B cell (primary cell): ENCODE measurements at places on chromosomes 1 and 21. TPM values are rescaled to one million over a fixed set of nuclear protein-coding genes. Genes with fewer than 3 reads are reported as not detected.

The FBXO44 gene
- 88.8 and 101 TPM in 2 replicates for polyA plus RNA-seq

The ANGPTL7 gene
- polyA plus RNA-seq: not detected in 2 replicates

The RAD54L gene
- 0.57 and 1.1 TPM in 2 replicates for polyA plus RNA-seq

The MEGF6 gene
- polyA plus RNA-seq: 43.2 and 60.8 TPM in 2 replicates

The PGLYRP4 gene
- polyA plus RNA-seq: not detected in 2 replicates

The RHEX gene
- 0.45 and 1.8 TPM in 2 replicates for polyA plus RNA-seq

The HCN3 gene
- polyA plus RNA-seq: 6.2 TPM in 2 replicates

The OR2W3 gene
- polyA plus RNA-seq: 1.5 and 2.5 TPM in 2 replicates

The TCEA3 gene
- 0.22 and 0.58 TPM in 2 replicates for polyA plus RNA-seq

The ST6GALNAC3 gene
- polyA plus RNA-seq: 3.0 and 4.8 TPM in 2 replicates

The PLA2G2A gene
- polyA plus RNA-seq: not detected in 2 replicates
